ENCODE measurements at places on chromosomes 6 and 20.

GRCh38 chr20:35711588-35712209, 12.5 kb downstream of the ROMO1 start:
- no peak for DNase-seq

DNA sequence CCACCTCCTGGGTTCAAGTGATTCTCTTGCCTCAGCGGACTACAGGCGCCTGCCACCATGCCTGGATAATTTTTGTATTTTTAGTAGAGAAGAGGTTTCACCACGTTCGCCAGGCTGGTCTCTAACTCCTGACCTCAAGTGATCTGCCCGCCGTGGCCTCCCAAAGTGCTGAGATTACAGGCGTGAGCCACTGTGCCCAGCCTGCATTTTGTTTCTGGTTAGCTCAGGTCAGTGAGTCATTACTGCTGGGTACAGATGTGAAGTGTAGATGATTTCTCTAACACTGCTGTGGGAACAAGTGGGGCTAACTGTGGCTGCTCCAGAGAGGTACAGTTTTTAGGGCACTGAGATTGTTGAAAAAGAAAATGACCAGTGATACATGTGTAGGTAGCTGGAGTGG, 188.6 kb downstream of the PRL start:
- no peak for DNase-seq

DNA sequence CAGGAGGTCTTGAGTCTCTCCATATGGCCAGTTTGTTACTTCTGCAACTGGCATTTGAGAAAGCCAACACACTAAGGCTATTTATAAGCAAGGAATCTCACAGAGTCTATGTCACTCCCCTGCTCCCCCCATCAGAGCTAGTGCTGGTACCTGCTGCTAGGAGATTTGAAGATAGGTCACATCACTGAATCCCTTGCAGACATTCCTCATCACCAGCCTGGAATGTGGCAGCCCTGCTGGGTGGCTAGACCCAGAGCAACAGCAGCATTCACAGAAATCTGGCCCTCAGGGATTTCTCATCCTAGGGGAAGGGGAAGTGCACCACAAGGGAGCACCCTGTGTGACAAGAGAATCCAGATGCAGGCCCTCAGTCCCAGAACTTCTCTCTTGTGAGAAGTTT, 672.1 kb downstream of the HACE1 start:
- no peak for DNase-seq

- no peak for DNase-seq
Measured at GRCh38 chr20:50138479-50139393, 14.8 kb downstream of the PEDS1 start.

Measured in activated CD4-positive, alpha-beta T cell treated with anti-CD3 and anti-CD28 coated beads for 4 hours (primary cell).